ENCODE measurements at places on chromosomes 3 and 15. TPM values are rescaled to one million over a fixed set of nuclear protein-coding genes. Genes with fewer than 3 reads are reported as not detected.

DNA sequence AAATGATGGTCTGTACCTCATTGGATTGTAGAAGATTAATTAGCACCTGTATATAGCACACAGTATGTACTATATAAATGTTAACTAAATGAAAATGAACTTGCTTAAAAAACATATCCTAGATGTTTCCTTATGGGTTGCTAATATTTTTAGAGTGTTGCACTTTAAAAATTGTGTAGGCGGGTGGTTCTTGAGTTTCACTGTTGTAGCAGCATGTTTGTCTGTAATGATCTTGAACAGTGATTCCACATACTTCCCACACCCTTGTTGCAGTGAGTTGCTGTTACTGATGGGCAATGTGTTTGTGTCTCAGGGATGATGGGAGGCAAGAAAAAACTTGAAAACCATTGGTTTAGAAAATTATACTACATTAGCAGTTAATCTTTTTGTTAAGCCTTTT is 22.0 kb downstream of the USP3 start:
- no peaks in the 10 kb centered on the region for H3K27me3 ChIP-seq
- peaks cover 19% of the 10 kb centered on the region for H3K4me1 ChIP-seq
- H3K36me3 ChIP-seq: no peaks in the 10 kb centered on the region
- no peak overlapping the region for H3K27ac ChIP-seq

- no peak overlapping the region for H3K4me3 ChIP-seq
- no peaks in the 10 kb centered on the region for H3K27me3 ChIP-seq
- DNase-seq: no peak
- no peaks in the 10 kb centered on the region for H3K4me1 ChIP-seq
- no peak overlapping the region for H3K27ac ChIP-seq
Observed at GRCh38 chr3:166785876-166786275, 594.2 kb downstream of the ZBBX start.

GRCh38 chr15:85825719-85826118 is 31.0 kb upstream of the KLHL25 start:
- H3K27me3 ChIP-seq: peaks cover 11% of the 10 kb centered on the region
- no peaks in the 10 kb centered on the region for H3K4me1 ChIP-seq
- H3K4me3 ChIP-seq: no peak overlapping the region
- no peak overlapping the region for H3K27ac ChIP-seq

The PLA2G4D gene
- not detected for total RNA-seq

GRCh38 chr15:74593122-74593521 is 22.5 kb upstream of the CLK3 start:
- no peak for DNase-seq
- peaks cover 23% of the 10 kb centered on the region for H3K36me3 ChIP-seq
- H3K27me3 ChIP-seq: no peaks in the 10 kb centered on the region
- H3K27ac ChIP-seq: no peak overlapping the region

DNA sequence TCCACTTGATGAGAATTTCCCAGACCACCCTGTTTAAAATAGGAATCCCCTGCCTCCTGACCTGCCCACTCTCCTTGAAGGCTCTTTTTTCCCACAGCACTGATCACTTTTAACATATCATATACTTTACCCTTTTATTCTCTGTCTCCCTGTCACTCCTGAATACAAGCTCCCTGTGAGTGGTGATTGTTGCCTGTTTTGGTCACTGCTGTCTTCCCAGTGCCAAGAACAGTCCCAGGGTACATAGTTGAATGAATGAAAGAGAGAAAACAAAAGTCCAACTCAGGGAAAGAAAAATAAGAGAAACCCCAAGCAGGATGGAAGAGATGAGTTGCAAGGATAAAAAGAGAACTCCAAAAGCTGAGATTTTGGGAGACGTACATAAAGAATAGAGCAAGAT is 500.3 kb upstream of the LMCD1 start:
- no peaks in the 10 kb centered on the region for H3K36me3 ChIP-seq
- no peak for DNase-seq
- no peak overlapping the region for H3K27ac ChIP-seq
- no peaks in the 10 kb centered on the region for H3K4me1 ChIP-seq

DNA sequence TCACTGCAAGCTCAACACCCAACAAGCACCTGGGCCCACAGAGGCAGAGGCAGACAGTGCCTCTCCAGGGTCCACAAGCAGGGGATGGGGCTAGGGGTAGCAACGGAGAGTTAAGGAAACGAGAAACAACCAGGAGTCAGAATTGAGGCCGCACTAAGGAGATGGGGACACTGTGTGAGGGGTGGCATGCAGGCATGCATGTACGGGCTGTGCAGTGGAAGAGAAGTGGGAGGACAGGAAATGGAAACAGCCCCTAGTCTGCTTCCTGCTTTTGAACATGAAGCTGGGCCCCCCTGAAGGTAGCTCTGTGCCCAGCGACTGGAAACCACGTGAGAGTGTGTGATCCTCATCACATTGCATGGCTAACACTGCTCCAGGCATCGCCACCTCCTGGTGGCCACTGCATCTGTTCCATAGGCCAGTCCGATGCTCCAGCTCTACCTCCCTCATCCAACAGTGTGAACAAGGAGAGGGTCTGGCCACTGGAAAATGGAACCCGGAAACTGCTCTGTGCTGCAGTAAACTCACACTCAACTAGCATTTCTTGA is 44.0 kb downstream of the XXYLT1 start:
- no peak overlapping the region for H3K4me3 ChIP-seq
- peaks cover 7% of the 10 kb centered on the region for H3K36me3 ChIP-seq
- H3K27me3 ChIP-seq: no peaks in the 10 kb centered on the region
- peak; percentile 32 for DNase-seq
- H3K4me1 ChIP-seq: peaks cover 4% of the 10 kb centered on the region

The ANP32A gene
- total RNA-seq: 50.0 TPM

The C2CD4A gene
- not detected for total RNA-seq

GRCh38 chr3:150020527-150020926 is 49.8 kb upstream of the PFN2 start:
- H3K36me3 ChIP-seq: no peaks in the 10 kb centered on the region
- H3K27me3 ChIP-seq: no peaks in the 10 kb centered on the region
- DNase-seq: peak; percentile 76
- H3K27ac ChIP-seq: no peak overlapping the region
- H3K4me1 ChIP-seq: peaks cover 16% of the 10 kb centered on the region

- H3K4me1 ChIP-seq: peaks cover 6% of the 10 kb centered on the region
- H3K36me3 ChIP-seq: no peaks in the 10 kb centered on the region
- H3K27me3 ChIP-seq: peaks cover 19% of the 10 kb centered on the region
- H3K4me3 ChIP-seq: no peak overlapping the region
- no peak for DNase-seq
Observed at GRCh38 chr15:78216276-78217104, 17.9 kb downstream of the ACSBG1 start.

The PDE8A gene
- total RNA-seq: 40.3 TPM

DNA sequence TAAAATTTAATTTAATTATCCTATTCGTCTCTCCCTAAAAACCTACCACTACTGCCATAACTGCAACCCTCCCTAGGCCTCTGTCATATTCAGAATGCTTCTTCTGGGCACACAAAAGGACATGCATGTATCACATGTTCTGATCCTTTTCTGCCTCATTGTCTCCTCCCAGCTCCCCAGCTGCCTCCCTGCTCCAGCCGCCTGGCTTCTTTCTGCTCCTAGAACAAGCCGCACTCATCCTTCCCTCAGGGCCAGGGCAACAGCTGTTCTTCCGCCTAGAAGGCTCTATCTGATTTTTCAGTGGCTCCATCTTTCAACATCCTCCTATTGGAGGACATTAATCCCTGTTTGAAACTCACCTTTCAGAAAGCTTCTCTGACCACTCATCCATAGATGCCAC is 38.6 kb downstream of the TMED3 start:
- H3K27ac ChIP-seq: no peak overlapping the region
- H3K4me3 ChIP-seq: no peak overlapping the region
- H3K27me3 ChIP-seq: no peaks in the 10 kb centered on the region
- no peaks in the 10 kb centered on the region for H3K36me3 ChIP-seq

The GUCA1C gene
- total RNA-seq: not detected

GRCh38 chr15:85702321-85703101 is 92.2 kb downstream of the KLHL25 start:
- peaks cover 16% of the 10 kb centered on the region for H3K4me1 ChIP-seq
- no peak overlapping the region for H3K4me3 ChIP-seq
- H3K27ac ChIP-seq: no peak overlapping the region
- H3K27me3 ChIP-seq: no peaks in the 10 kb centered on the region
- peak; percentile 75 for DNase-seq
- H3K36me3 ChIP-seq: no peaks in the 10 kb centered on the region

The NEO1 gene
- 16.3 TPM for total RNA-seq

The TM6SF1 gene
- total RNA-seq: 1.6 TPM

- H3K36me3 ChIP-seq: no peaks in the 10 kb centered on the region
- H3K4me3 ChIP-seq: no peak overlapping the region
- no peaks in the 10 kb centered on the region for H3K27me3 ChIP-seq
Observed at GRCh38 chr3:142664311-142664710, 59.5 kb upstream of the TRPC1 start.

- no peak overlapping the region for H3K27ac ChIP-seq
- H3K4me1 ChIP-seq: no peaks in the 10 kb centered on the region
- H3K4me3 ChIP-seq: no peak overlapping the region
- H3K36me3 ChIP-seq: no peaks in the 10 kb centered on the region
- DNase-seq: no peak
Observed at GRCh38 chr15:86906376-86906775, 826.7 kb downstream of the AGBL1 start.

DNA sequence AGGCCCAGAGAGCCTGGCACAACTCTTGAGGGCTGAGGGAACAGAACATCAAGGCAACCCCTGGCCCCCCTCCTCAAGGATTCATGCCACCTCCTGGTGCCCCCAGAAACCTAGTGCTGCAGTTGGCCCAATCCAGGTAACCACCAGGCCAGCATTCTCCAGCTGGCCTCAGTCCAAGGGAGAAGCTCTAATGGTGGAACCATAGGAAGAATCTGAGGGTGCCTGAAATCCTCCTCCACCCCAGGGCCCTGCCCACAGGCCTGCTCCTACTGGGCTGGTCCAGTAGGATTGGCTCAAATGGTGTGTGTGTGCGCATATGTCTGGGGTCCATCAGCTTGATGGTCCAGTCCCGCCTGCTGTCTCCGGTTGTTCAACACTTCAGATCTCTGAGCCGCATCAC is 7.7 kb downstream of the HYAL2 start:
- H3K4me3 ChIP-seq: no peak overlapping the region
- peaks cover 9% of the 10 kb centered on the region for H3K4me1 ChIP-seq
- no peaks in the 10 kb centered on the region for H3K27me3 ChIP-seq
- peaks cover 38% of the 10 kb centered on the region for H3K36me3 ChIP-seq

The SAMD7 gene
- not detected for total RNA-seq

DNA sequence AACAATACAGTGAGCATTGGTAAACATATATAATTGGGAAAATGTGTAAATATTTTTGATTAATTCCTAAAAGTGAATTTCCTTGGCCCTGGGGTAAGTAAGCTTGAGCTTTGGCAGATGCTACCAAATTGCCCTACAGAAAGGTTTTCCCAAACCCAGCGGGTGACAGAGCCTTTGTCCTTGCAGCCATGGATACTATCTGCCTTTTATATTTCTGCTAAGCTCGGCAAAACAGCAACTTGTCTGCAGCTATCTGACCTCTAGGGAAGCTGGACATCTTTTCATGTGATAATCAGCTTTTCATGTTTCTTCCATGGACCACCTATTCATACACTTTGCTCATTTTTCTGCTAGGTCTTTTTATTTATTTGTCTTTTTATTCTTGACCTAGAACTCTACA is 64.7 kb upstream of the SEC22A start:
- DNase-seq: no peak
- no peak overlapping the region for H3K4me3 ChIP-seq
- H3K27me3 ChIP-seq: no peaks in the 10 kb centered on the region
- no peaks in the 10 kb centered on the region for H3K4me1 ChIP-seq
- peaks cover 20% of the 10 kb centered on the region for H3K36me3 ChIP-seq
- no peak overlapping the region for H3K27ac ChIP-seq

GRCh38 chr3:114378760-114379159 is 84.9 kb downstream of the TIGIT start:
- no peak overlapping the region for H3K4me3 ChIP-seq
- H3K27ac ChIP-seq: no peak overlapping the region
- H3K36me3 ChIP-seq: peaks cover 5% of the 10 kb centered on the region
- DNase-seq: no peak

- no peak overlapping the region for H3K4me3 ChIP-seq
- H3K36me3 ChIP-seq: no peaks in the 10 kb centered on the region
- H3K27me3 ChIP-seq: no peaks in the 10 kb centered on the region
Observed at GRCh38 chr3:127834771-127835170, 12.5 kb upstream of the MGLL start.

DNA sequence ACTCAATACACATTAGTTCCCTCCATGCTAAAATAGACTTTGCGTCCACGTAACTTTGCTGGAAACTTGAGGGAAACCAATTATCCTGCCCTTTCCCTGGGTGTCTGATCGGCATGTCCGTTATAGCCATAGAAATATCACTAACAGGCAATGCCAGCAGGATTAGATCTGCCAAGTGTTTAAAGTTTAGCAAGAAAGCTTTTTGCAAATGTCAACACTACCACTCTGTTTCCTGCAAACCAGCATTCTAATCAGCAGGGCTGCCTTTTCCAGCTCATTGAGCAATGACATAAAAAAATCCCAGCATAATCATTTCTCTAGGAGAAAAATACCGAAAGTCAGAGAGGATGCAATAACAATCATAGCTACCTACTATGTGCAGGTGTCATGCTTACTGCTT is 60.9 kb downstream of the NOX5 start:
- no peak overlapping the region for H3K4me3 ChIP-seq
- peaks cover 4% of the 10 kb centered on the region for H3K4me1 ChIP-seq
- DNase-seq: no peak
- no peak overlapping the region for H3K27ac ChIP-seq
- peaks cover 6% of the 10 kb centered on the region for H3K27me3 ChIP-seq

The GOLGA6L7 gene
- total RNA-seq: not detected

The SERPINI2 gene
- not detected for total RNA-seq

DNA sequence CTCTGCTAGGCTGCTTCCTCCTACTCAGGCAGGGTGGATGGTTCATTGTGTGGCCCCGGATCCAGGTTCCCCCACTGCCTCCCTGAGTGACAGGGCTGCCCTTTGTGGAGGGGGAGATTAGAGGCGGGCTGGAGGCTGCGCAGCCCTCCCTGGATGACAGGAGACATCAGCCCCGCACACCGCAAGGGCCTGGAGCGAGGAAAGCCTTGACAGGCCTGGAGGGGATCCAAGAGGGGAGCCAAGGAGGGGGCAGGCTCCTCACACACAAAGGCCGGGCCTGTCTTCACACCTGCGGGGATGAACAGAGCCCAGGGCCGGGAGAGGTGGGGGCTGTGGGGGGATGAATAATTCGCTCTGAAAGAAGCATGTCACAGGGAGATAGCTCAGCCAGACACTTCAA is 72.9 kb downstream of the RPN1 start:
- H3K27me3 ChIP-seq: peaks cover 30% of the 10 kb centered on the region
- no peaks in the 10 kb centered on the region for H3K36me3 ChIP-seq
- no peak overlapping the region for H3K4me3 ChIP-seq
- DNase-seq: no peak

The GOLGA8J gene
- not detected for total RNA-seq

GRCh38 chr3:58519668-58520402 is 17.2 kb downstream of the ACOX2 start:
- H3K27me3 ChIP-seq: no peaks in the 10 kb centered on the region
- H3K4me1 ChIP-seq: no peaks in the 10 kb centered on the region
- H3K27ac ChIP-seq: no peak overlapping the region
- peaks cover 13% of the 10 kb centered on the region for H3K36me3 ChIP-seq
- no peak for DNase-seq

The EFL1 gene
- total RNA-seq: 27.8 TPM

- H3K36me3 ChIP-seq: peaks cover 13% of the 10 kb centered on the region
- DNase-seq: peak; percentile 69
- no peaks in the 10 kb centered on the region for H3K27me3 ChIP-seq
Observed at GRCh38 chr3:149967086-149967685, 3.5 kb downstream of the PFN2 start.
